ENCODE measurements at places on chromosomes 1 and 21.

GRCh38 chr1:68479501-68479900 lies 17.4 kb downstream of the DEPDC1 start:
- no peak for DNase-seq

- no peak for DNase-seq
These were observed 223.6 kb upstream of the JUN start for GRCh38 chr1:59007429-59007819.

DNA sequence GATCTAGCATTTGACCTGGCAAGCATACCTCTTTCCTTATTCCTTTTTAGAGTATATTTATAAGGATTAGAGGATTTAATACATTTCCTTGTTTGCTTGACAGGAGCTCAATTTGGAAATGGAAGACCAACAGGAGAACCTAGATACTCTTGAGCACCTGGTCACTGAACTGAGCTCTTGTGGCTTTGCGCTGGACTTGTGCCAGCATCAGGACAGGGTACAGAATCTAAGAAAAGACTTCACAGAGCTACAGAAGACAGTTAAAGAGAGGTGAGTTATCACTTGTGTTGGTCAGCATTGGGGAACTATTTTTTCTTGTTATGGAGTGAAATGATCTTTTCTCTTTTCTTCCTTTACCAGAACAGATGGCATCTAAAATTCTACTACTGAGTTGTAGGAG lies 123.4 kb upstream of the BMP8A start:
- no peak for DNase-seq

DNA sequence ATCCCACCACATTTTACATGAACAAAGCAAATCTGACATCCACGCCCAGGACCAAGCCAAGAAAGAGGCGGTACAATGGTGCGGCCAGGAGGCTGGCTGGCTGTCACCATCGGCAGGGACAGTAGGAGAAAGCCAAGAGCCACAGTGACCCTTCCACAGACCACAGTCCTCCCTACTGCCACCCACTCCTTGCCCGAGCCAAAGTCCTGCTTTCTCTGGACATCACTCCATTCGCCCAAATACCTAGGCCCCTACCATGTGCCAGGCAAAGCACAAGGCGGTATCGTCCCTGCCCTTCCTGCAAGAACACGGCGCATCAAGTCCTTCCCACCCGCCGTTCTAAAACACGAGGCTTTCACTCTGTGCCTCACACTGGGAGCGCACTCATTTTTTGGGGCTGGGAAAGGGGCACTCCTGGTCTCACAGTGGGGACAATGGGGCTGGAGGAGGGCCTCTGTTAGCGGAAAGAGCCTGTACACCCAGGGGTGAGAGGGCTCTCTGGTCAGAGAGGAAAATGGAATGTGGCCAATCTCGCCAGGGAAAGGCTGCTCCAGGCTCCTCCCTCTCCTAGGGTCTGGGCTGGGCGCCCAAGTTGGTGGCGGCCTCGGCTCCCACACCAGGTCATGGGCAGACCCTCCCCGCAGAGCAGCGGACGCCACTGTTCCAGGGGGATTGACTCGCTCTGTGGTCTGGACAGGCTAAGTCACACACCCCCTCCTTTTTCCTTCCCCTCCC lies 26.5 kb downstream of the SSBP3 start:
- DNase-seq = no peak

DNA sequence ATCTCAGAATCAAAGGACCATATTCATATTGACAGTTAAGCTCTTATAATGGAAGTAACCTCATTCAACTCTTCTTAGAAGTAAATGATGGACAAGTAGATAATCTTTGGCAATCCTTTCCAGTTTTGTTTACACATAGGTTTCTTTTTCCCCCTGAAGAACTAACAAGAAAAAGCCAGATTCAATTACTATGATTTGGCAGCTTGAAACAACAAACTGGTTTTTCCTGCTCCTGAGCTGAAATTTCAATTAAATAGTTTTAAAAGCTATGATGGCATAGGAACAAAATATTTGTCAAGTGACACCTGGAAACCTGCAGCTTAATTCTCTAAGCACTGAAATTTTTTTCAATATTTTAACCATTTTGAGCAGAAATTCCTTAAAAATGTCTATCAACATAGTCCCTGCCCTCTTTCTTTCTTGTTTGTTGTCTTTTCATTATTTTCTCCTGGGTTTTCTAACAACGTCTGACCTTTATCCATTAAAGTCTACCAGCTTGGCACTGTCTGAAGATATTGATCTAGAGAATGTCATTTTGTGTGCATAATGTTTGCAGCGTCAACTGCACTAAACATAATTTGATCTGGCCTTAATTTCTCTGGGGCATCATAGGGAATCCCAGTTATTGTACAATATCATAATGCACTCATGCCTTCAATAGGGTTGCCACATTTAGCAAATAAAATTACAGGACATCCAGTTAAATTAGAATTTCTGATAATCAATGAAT lies 4.0 kb upstream of the SLC35A3 start:
- no peak for DNase-seq

Data from C1 segment of cervical spinal cord (tissue), 14 donors.